ENCODE measurements at places on chromosomes 5 and 9. TPM values are rescaled to one million over a fixed set of nuclear protein-coding genes. Genes with fewer than 3 reads are reported as not detected.

DNA sequence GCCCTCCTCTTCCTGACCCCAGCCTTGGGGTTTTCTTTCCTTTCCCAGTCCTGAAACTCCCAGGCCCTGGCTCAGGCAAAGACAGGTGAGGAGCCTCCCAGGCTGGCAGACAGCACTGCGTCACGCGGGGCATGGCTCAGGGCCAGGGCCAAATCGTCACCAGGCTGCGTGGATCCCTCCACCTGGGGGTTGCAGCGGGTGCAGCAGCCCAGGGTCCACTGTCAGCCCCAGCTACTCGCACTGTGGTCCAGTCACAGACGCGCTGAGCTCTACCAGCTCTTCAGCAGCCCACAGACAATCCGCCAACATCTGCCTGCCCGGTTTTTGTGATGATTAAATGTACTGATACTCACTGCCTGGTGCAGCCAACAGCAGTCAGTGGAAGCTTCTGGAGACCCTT is 12.1 kb downstream of the FAM78A start:
- no peak overlapping the region for H3K4me3 ChIP-seq
- H3K4me1 ChIP-seq: no peaks in the 10 kb centered on the region
- no peaks in the 10 kb centered on the region for H3K27me3 ChIP-seq
- no peak for DNase-seq
- H3K27ac ChIP-seq: no peak overlapping the region

Gene LIFR
- 28.6 TPM for total RNA-seq

- H3K36me3 ChIP-seq: no peaks in the 10 kb centered on the region
- DNase-seq: no peak
- H3K27me3 ChIP-seq: no peaks in the 10 kb centered on the region
- no peaks in the 10 kb centered on the region for H3K4me1 ChIP-seq
These were observed 615.7 kb downstream of the GABRG2 start for GRCh38 chr5:162683284-162683683.

Gene STC2
- 42.2 TPM for total RNA-seq

DNA sequence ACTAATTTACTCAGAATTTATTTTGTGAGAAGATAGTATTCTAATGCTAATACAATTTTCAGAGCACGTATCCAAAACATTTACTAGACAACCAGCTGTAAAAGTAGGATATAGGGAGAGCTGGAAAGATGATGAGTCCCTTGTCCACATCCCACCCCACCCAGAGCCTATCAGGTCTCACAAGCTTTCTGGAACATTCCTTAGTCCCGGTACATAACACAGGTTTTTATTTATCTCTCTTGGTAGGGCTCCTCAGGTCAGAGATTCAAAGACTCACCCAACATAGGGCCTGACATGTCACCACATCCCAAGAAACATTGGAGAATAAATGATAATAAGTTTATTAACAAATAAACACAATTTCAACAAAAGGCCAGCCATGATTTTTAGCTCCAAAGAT is 13.8 kb upstream of the RAD23B start:
- no peak overlapping the region for H3K4me3 ChIP-seq
- peaks cover 59% of the 10 kb centered on the region for H3K4me1 ChIP-seq
- DNase-seq: no peak
- H3K27me3 ChIP-seq: no peaks in the 10 kb centered on the region

GRCh38 chr5:65790371-65791163 is 68.6 kb downstream of the NLN start:
- H3K27ac ChIP-seq: no peak overlapping the region
- no peak for DNase-seq

DNA sequence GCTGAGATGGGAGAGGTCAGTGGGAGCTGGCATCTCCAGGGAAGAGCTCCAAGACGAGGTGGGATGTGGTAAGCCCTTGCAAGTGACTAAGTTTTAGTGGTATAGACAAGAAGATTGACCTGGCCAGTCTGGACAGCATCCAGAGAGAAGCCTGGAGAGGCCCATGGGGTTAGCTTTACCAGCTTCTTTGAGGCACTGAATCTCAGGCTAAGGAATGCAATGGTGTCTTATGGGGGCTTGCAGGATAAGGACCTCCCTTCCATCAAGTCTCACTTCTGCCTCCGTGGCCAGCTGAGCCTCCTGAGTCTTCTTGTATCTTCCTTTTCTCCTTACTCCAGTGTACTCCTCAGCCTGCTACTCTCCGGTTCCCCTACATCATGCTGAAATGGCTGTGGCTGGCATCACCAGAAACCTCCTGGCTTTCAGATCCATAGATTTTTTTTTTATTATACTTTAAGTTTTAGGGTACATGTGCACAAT is 56.5 kb upstream of the JADE2 start:
- no peak overlapping the region for H3K27ac ChIP-seq
- no peak for DNase-seq
- no peaks in the 10 kb centered on the region for H3K36me3 ChIP-seq
- H3K27me3 ChIP-seq: no peaks in the 10 kb centered on the region

- no peaks in the 10 kb centered on the region for H3K36me3 ChIP-seq
- H3K27me3 ChIP-seq: no peaks in the 10 kb centered on the region
- H3K4me1 ChIP-seq: peaks cover 13% of the 10 kb centered on the region
- H3K4me3 ChIP-seq: no peak overlapping the region
- DNase-seq: no peak
These were observed 4.7 kb downstream of the LNPEP start for GRCh38 chr5:96940586-96940985.

DNA sequence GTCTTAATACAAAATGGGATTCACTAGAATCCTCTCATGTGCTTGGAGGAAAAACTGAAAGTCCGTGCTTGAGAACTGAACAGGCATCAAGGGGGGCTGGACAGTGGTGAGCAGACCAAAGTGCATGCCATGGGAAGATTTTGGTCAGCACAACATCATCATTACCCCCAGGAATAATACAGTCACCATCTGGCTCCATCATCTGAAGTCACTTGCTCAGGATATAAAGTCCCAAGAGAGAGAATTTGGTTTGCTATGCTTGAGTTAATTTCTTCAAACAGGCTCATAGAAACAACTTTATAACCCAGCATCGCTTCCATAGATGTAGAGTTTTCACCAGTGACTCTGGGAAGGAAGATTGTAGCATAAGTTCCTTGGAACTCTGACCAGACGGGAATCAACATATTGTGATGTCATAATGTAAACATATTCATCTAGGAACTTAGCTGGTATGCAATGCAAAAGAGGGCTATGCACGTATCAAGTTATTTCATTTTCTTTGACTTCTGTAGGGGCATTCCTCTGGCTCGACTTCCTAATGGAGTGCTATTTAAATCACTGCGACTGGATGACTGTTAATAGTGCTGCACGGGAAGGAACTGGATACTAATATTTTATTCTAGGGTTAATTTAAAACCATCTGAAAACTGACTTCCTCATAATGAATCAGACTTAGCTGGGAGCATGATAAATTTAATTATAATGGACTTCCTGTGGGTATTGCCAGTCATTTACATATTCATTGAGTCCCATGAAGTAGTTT is 145.2 kb downstream of the MTRR start:
- no peaks in the 10 kb centered on the region for H3K36me3 ChIP-seq
- peaks cover 33% of the 10 kb centered on the region for H3K27me3 ChIP-seq
- no peak overlapping the region for H3K4me3 ChIP-seq
- H3K27ac ChIP-seq: no peak overlapping the region
- DNase-seq: no peak

Gene GARIN3
- not detected for total RNA-seq

- no peak for DNase-seq
- H3K4me3 ChIP-seq: no peak overlapping the region
- H3K4me1 ChIP-seq: no peaks in the 10 kb centered on the region
- no peak overlapping the region for H3K27ac ChIP-seq
- no peaks in the 10 kb centered on the region for H3K36me3 ChIP-seq
These were observed 228.9 kb downstream of the CDK5RAP2 start for GRCh38 chr9:120351106-120351505.

- no peaks in the 10 kb centered on the region for H3K4me1 ChIP-seq
- H3K4me3 ChIP-seq: no peak overlapping the region
- DNase-seq: no peak
- H3K36me3 ChIP-seq: no peaks in the 10 kb centered on the region
- no peak overlapping the region for H3K27ac ChIP-seq
These were observed 72.3 kb downstream of the C9orf153 start for GRCh38 chr9:86187121-86187520.

Gene PKN3
- 9.1 TPM for total RNA-seq

DNA sequence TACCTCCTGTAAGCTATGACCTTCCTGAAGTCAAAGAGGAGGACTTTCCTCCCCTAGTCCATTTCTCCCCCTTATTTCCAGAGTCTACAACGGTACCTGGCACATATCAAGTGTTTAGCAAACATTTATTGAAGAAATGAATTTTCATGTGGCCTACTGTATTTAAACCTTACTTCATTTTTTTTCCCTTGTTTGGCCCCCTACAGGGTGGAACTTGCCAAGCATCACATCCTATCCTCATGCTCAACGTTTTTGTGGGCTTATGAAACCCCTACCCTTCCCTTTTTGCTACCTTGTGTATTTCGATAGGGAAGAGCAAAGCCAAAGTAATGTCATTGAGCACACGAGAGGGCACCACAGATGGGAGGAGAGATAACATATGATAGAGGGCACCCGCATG is 1857.8 kb upstream of the WWC1 start:
- no peak overlapping the region for H3K27ac ChIP-seq
- H3K4me3 ChIP-seq: no peak overlapping the region
- no peaks in the 10 kb centered on the region for H3K4me1 ChIP-seq
- no peaks in the 10 kb centered on the region for H3K36me3 ChIP-seq
- no peak for DNase-seq

- H3K36me3 ChIP-seq: peaks cover 66% of the 10 kb centered on the region
- no peaks in the 10 kb centered on the region for H3K4me1 ChIP-seq
- H3K27ac ChIP-seq: no peak overlapping the region
- H3K27me3 ChIP-seq: no peaks in the 10 kb centered on the region
- H3K4me3 ChIP-seq: no peak overlapping the region
These were observed 7.7 kb upstream of the TTC23L start for GRCh38 chr5:34831303-34831702.
